ENCODE measurements at places on chromosomes 13 and 19.

DNA sequence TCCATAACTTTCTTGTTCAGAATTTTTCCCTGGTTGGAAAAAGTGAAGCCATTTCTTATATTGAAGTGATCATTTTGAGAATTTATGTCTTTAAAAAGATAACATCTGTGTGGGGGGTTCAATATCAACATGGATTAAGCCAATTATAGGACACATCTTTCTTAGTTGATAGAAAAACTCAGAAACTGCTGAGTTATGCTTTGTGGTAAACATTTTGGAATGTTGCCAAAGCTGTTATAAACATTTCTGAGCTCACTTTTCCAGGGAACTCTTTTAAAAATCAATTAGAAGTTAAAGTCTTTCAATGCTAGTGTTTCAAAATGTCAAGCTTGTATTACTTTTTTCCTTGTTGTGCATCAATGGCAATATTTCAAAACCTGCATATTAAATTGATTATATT is 248.8 kb downstream of the DACH1 start:
- DNase-seq, result no peak

DNA sequence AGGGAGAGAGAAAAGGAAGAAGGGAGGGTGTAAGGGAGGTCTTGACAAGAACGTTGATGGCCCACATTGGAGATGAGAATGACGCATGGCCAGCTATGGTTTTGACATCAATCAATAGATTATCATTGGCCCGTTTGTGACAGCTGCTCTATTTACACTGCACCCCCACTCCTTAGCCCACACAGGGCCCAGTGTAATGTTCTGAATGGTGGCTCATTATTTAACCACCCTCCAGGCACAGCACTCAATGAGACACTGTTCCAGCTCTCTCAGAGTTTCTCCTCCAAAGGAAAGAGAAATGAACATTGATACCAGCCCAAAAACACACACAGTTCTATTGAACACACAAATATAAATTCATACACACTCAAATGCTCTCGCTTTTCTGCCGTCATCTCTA is 173.0 kb upstream of the IPO5 start:
- no peak for DNase-seq

DNA sequence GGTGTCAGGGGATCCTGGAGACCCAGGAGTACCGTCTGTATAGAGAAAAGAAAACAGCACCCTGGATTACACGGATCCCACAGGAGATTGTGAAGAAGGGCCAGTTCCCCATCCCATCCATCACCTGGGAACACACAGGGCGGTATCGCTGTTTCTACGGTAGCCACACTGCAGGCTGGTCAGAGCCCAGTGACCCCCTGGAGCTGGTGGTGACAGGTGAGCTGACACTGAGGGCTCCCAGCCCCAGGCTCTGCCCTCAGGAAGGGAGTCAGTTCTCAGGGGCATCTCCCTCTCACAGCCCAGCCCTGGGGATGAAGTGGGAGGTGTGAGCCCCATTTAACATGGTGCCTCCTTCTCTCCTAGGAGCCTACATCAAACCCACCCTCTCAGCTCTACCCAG is 1.3 kb downstream of the LILRA1 start:
- DNase-seq, result no peak

DNA sequence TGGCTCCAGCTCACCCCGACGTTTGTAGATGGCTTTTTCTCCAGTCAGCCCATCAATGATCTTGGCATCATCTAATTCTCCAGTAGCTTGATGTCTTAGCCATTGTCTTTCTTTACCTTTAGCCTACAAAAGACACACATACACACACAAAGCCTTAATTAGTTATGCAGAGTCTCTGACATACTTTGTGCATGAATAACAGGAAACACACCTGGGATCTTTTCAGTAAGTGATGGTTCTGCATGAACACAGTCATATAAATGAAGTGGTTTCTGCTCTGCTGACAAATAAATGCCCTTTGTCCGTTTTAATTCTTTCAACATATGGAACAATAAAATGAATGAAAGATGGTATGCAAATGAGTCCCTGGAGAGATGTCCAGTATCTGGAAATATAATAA is 133.3 kb downstream of the RGCC start:
- DNase-seq, result no peak

- no peak for DNase-seq
These were observed 52.8 kb downstream of the COL4A2 start for GRCh38 chr13:110359840-110360301.

DNA sequence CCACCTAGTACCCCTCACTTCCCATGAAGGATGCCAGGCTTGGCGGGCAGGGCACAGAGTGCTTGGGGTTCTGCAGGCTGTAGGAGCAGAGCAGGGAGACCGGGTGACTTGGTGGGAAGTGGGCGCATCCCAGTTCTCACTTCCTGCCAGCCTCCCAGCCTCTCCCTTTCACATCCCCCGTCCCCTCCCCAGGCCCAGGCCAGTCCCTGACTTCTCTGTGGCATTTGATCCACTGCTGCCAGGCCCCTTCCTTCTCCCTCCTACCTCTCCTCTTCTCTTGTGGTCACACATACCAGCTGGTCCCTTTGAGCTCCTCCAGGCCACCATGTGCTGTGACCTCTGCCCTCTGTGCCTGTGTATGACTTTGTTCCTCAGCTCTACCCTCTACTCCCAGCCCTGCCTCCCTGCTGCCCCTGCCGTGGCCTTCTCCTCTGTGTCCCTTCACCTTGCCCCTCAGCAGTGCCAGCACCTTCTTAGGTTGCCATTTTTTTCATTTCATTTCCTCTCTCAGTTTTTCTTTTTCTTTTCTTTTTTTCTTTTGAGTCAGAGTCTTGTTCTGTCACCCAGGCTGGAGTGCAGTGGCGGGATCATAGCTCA is 19.5 kb downstream of the MYO1F start:
- no peak for DNase-seq

All from tibial artery (tissue), 4 donors.